ENCODE measurements at places on chromosomes 5 and 9. TPM values are rescaled to one million over a fixed set of nuclear protein-coding genes. Genes with fewer than 3 reads are reported as not detected.

DNA sequence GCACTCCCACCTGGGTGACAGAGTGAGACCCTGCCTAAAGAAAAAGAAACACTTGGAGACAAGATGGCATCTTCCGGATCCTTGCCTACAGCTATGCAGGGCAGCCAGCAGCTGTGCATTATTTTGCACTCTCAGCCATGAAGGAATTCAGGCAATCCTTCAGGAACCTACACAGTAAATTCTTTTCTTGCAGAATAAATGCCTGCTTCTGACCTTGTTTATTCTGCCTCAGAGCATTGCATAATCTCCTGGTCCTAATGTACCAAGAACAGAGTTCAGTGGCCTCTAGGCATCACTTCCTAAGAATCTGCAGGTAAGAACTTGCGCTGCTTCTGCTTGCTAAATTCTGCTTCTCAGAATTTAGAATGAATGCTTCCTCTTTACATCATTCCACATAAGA is 16.8 kb downstream of the GLDC start:
- DNase-seq = no peak

DNA sequence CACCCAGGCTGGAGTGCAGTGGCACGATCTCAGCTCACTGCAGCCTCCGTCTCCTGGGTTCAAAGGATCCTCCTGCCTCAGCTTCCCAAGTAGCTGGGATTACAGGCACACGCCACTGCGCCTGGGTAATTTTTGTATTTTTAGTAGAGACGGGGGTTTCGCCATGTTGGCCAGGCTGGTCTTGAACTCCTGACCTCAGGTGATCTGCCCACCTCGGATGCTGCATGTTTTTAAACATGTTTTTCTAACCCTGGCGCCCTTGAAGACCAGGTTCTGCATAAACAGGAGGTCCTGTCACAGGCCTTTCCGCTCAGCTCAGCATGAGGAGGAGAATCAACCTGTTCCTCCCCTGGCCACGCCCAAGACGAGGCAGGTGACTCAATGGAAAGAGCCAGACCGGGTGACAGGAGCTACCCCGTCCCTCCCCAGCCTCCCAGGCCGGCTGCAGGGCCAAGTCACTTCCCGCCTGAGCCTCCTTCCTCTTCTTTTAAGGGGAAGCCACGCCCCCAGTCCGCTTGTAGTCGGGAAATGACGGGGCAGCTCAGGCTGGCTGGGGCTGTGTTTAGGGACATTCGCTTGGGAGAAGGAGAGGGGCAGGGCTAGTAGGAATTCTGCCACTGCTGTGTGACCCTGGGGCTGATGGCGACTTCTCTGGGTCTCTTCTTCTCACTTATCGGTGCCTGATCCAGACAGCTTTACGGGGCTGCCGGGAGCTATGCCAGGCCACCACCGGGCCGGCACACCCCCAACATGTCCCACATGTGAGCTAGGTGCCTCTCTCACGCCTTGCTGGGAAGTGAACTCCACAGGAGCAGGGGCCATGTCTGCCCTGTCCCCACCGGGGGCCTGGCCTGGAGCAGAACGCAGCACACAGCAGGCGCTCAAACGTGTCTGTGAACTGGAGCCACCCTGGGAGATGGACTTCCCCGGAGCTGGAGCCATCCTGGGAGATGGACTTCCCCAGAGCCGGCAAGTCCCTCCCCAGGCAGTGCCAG is 6.1 kb downstream of the NOTCH1 start:
- peak; percentile 86 for DNase-seq

LHX3 gene
- not detected for total RNA-seq

- DNase-seq = no peak
These were observed 80.6 kb downstream of the FBXO4 start for GRCh38 chr5:42005561-42006153.

C5orf58 gene
- total RNA-seq = not detected

IL5 gene
- not detected for total RNA-seq

CFAP157 gene
- 0.19 TPM for total RNA-seq

CCL27 gene
- total RNA-seq = not detected

- DNase-seq = no peak
These were observed 1.4 kb upstream of the SUSD1 start for GRCh38 chr9:112176524-112176923.

DNA sequence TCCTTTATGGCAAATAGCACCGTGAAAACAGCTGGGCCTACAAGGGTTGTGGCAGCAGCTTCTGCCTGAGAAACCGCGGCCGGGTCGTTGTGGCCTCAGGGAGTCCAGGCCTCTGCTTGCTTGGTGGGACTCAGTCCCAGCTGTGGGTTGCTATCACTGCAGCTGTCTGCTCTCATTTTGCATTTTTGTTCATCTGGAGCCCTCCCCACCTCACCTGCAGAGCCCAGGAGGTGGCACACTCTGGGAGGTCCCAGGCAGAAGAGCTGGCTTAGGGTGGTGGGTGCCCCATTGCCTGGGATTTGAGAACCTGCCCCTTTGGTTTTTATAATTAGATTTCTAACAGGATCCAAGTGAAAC is 138.4 kb downstream of the GADD45G start:
- DNase-seq = no peak

SLC6A18 gene
- not detected for total RNA-seq

SIGMAR1 gene
- 88.1 TPM for total RNA-seq

LMX1B gene
- not detected for total RNA-seq

DNA sequence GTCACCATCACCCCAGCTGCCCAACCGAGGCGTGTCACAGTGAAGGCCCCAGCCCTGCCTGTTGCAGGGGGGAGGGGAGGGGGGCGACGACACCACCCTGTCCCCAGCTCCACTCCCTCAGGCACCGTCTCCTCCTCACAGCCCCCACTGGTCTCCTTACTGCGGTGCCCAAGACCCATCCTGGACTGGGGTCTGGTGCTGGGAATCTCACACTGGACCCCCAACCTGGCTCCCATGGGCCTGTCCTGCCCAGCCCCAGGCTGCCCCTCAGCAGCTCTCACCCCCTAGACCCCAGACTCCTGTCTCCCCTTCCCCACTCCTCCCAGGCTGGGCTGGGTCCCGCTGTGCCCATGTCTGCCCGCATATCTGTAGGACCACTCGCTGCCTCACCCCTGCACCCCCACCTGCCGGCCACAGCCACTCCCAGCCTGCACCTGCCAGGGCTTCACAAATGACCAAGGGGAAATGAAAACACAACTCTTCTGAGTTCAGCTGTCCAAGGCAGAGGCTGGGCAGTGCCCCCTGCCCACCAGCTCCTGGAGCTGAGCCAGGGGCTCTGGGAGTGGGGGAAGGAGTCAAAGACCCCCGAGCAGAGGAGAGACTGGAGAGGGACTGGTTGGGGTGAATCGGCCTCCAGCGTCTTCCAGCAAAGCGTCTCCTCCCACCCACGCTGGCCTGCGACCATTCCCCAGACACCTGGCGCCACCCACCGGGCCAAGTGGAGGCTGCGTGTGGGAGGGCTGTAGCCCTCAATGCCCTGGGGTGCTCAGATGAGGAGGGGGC is 32.6 kb upstream of the EGFL7 start:
- DNase-seq = no peak

DNA sequence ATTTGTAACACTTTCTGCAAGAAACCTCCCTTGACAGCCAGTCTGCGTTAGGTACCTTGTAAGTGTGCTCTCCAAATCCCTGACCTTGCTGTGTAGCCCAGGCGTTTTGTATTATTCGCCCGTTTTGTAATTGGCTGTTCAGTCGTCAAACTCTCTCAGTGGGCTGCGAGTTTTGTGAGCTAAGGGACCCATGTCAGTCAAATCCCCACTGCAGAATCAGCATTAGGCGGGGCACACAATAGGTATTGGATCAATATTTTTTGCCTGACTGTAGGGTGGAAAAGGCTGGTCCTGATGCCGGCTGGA is 665 bp downstream of the DNAJC18 start:
- DNase-seq = no peak

DNA sequence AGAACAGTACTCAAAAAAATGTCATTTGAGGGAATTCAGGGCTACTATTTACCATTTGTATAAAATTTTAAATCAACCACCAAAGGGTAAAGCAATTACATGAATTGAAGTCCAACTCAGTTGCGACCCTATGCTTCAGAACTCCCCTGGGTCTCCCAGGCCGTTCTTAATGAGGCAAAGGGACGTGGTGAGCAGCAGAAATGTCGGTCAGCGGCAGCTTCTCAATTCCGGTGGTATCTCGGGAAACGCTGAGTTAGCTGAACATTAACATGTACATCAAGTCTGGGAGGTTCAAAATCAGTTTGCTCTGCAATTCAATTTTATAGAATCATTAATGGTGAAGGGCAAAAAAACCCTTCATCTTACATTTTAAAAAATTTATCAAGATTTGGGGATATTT is 173.2 kb downstream of the DIRAS2 start:
- no peak for DNase-seq

GRCh38 chr5:149265597-149265996 is 6.1 kb upstream of the AFAP1L1 start:
- DNase-seq = no peak

- DNase-seq = no peak
These were observed 2.1 kb upstream of the OR2V1 start for GRCh38 chr5:181133083-181133482.

DBN1 gene
- 19.1 TPM for total RNA-seq

DNA sequence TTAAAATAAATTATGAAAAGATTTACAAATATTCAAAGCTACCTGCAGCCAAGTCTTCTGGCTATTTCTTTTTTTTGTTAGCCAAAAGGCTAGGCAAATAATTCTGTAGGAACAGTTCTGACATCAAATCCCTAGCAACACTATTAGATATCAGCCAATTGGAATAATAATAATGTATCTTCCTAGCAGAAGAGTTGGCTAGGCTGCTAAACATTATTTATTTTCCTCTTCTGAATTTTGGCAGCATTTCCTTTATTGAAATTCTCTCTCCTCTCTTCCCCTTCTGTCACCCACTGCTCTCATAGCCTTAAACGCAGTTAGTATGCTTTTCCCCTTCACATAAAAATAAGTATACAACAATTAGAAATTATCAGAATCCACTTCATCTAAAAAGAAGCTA is 42.6 kb downstream of the ZDHHC21 start:
- no peak for DNase-seq

GRCh38 chr5:170235876-170236864 is 3.4 kb downstream of the C5orf58 start:
- DNase-seq = no peak

- no peak for DNase-seq
These were observed 4.1 kb upstream of the UBAC1 start for GRCh38 chr9:135965124-135965756.

ECSCR gene
- 1.7 TPM for total RNA-seq

SNX18 gene
- total RNA-seq = 36.3 TPM

DNA sequence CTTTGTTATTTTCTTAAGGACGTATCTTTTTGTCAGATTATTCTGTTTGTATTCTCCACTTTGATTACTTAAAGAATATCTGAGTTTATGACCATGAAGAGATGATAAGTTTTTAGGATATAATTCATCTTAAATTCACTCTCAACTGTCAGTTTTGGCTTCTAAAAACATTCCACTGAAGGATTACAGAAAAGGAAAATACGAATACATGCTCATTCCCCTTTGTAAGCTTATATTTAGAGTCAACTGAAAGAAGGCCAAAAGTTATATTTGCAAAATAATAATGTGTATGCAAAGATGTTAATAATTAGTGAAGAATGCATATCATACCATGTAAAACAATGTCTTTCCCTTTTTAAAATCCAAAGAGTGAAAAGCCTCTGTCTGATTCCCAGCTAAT is 52.5 kb downstream of the ZNF474 start:
- no peak for DNase-seq

DNA sequence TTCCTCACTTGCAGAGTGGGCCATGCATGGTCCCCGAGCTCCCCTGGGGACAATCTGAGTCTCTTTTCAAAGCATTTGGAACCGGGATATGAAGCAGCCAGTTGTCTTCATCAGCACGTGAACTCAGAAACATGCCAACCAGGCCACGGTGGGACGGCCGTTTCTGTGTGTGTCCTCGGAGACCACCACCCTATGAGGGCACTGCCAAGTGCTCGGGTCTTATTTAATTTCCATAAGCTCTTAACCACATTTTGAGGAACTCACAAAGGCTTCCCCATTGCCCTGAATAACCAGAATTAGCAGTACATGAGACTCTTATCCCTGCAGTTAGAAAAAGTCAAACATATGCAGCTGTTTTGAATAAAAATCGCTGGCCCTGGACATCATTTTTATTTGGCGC is 60.1 kb downstream of the OTULIN start:
- no peak for DNase-seq

Data from esophagus squamous epithelium (tissue), 5 donors.